ENCODE measurements at places on chromosomes 6 and 20. TPM values are rescaled to one million over a fixed set of nuclear protein-coding genes. Genes with fewer than 3 reads are reported as not detected.

- DNase-seq: no peak
Observed at GRCh38 chr6:75273009-75273408, 11.6 kb downstream of the TMEM30A start.

SUPT3H gene
- total RNA-seq: 25.1 TPM

GRCh38 chr6:41222513-41222912 is 5.6 kb upstream of the TREML4 start:
- DNase-seq: no peak

GRCh38 chr6:27209196-27209595 is 38.3 kb upstream of the PRSS16 start:
- DNase-seq: no peak

All from kidney epithelial cell (primary cell).